ENCODE measurements at places on chromosomes 5 and 9.

- no peak for DNase-seq
These were observed 1.4 kb downstream of the PCDH1 start for GRCh38 chr5:141876628-141877355.

- DNase-seq, result no peak
These were observed 101.5 kb upstream of the BOD1 start for GRCh38 chr5:173717959-173718358.

- no peak for DNase-seq
These were observed 429.5 kb downstream of the TLE1 start for GRCh38 chr9:81259896-81260295.

GRCh38 chr5:57844410-57844809 lies 361.8 kb upstream of the ACTBL2 start:
- no peak for DNase-seq

- DNase-seq, result no peak
These were observed 13.7 kb downstream of the IL31RA start for GRCh38 chr5:55864606-55865541.

DNA sequence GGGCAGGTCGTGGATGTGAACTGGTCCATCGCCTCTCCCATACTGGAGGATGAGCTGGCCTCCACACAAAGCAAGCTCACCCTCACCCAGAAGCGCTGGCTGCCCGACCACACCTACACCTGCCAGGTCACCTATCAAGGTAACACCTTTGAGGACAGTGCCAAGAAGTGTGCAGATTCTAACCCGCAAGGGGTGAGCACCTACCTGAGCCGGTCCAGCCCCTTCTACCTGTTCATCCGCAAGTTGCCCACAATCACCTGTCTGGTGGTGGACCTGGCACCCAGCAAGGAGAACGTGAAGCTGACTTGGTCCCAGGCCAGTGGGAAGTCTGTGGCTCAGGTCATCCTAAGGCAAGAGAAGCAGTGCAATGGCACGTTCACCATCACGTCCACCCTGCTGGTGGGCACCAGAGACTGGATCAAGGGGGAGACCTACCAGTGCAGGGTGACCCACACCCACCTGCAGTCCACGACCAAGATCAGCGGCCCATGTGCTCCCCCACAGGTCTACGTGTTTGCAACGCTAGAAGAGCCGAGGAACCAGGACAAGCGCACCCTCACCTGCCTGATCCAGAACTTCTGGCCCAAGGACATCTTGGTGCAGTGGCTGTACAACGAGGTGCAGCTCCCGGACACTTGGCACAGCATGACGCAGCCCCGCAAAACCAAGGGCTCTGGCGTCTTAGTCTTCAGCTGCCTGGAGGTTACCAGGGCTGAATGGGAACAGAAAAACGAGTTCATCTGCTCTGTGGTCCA lies 71.3 kb downstream of the INSL6 start:
- no peak for DNase-seq

- DNase-seq, result no peak
These were observed 92.1 kb downstream of the DAB2IP start for GRCh38 chr9:121743441-121744001.

DNA sequence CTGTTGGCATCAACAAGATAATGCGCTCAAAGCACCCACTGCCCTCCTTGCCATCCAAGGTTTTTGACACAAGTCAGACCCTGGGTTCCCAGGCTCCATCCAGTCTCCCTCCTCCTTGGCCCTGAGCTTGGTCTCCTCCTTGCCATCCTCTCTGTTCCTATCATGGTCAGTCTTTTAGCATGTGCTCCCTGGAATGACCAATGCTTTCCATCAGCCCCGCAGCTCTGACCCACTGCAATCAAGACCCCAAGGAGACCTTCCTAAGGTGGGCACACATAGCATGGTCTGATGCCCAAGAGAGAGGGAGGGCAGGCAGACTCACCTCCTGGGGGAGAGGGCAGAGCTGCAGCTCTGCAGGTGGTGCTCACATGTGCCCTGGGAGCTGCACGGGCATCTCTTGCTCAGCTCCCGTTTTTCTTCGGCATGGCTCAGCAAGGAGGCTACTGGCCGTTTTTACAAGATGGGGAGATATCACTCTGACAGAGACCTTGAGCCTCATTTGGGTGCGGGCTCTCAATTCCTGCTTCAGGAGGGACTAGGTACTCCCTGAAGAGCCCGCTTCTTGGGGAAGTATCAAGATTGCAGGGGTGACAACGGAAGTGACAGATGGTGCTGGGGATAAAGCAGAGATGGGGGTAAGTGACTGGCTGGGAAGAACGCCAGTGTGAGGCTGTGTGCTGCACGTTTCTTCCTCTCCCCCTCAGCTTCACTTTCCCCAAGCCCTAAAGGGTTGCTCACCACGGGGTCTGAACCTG lies 3.3 kb downstream of the SEPTIN8 start:
- DNase-seq, result no peak

DNA sequence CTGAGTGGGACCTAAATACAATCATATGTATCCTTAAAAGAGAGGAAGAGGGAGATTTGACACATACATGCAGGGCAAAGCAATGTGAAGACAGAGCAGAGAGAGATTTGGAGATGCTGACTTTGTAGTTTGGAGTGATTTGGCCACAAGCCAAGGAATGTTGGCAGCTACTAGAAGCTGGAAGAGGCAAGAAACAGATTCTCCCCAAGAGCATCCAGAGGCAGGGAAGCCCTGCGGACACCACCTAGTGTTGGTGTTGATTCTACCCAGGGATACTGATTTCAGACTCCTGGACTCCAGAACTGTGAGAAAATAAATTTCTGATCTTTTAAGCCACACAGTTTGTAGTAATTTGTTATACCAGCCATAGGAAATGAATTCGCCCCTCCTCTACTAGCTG lies 64.9 kb upstream of the OSMR start:
- DNase-seq, result no peak

GRCh38 chr5:39419796-39420195 lies 5.0 kb downstream of the DAB2 start:
- no peak for DNase-seq

DNA sequence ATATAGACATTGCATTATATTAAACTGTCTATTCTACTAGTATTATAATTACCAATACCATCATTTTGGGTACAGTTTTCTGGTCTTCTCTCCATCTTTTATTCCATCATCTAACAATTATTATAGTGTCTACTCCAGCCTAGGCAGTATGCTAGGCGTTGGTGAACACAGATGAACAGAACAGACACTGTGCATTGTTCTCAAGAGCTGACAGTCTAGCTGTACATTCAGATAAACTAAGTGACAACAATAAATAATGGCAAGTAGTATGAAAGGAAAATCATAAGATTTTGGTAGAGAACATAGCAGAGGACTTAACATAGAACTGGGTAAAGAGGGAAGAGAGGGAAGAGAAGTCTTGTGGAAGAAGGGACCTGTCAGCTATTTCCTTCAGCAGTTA lies 12.5 kb upstream of the SGCD start:
- DNase-seq, result no peak

DNA sequence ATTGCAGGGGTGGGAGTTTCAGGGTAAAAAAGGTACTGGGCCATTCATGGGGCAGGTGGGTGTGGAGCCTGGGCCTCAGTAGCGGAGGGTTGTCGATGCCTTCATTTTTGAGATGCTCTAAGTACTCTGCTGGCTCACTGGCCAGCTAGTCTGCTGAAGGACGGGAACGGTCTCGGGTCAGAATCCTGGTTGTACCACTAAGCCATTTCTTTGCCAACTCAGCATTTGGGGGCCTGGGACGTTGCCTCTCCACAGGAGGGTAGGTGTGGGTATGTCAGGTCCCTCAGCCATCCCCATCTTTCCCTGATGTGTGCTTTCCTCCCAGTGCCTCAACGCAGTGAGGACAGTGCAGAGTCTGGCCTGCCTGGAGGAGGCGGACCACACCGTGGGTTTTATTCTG lies 25.1 kb downstream of the SH3GLB2 start:
- no peak for DNase-seq

DNA sequence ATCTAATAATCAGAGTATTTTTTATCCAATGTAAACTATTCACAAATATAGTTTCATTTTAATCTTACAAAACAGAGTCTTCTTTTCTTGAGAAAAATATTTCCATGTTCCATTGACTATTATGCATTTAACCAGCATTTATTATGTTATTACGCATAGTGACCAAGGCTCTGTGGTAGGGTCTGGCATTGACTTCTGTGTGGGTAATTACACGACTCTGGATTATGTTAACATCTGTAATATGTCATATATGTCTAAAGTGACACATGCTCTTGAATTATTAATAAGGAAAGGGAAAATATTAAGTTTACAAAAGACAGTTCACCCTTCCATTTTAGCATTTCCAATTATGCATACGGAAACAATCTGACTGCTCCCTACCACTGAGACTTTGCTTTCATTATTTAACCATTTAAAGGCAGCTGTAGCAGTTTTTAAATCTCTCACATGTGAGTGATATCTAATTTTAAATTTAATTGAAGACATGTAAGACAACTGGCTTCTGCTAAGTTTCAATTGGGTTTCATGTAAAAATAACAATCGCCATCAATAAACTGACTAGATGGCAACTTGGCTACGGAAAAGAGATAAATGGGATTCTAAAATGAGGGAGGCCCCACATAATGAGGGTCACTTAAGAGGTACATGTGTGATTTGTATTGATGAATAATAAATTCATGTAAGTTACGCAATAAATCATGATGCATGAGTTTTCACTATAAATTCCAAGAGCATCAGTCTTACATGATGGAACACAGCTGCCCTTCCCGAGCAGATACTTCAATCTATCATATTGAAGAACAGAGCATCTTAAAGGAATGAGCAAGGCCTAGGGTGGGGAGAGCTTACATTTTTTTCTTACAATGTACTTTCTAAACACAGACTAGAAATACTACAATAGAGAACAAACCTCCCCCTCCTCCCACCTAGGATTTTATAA lies 1056.8 kb downstream of the MAT2B start:
- DNase-seq, result no peak

- no peak for DNase-seq
These were observed 169.6 kb downstream of the RORB start for GRCh38 chr9:74666625-74667316.

DNA sequence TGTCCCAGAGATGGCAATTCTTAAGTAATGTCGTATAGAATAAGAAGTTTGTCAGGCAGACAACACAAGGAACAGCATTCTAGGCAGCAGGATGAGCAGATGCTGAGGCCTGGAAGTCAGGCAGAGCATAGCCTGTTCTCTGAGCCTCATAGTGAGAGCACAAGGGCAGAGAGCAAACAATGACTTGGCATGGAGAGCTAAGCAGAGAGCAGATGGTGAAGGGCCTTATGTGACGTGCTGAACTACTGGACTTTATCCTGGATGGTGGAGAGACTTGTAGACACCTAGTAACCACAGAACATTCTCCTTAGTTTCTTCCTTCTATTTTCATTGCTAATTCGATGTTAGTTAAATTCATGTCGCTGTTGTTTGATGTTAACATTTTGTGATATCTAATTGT lies 60.1 kb downstream of the KCTD16 start:
- no peak for DNase-seq

DNA sequence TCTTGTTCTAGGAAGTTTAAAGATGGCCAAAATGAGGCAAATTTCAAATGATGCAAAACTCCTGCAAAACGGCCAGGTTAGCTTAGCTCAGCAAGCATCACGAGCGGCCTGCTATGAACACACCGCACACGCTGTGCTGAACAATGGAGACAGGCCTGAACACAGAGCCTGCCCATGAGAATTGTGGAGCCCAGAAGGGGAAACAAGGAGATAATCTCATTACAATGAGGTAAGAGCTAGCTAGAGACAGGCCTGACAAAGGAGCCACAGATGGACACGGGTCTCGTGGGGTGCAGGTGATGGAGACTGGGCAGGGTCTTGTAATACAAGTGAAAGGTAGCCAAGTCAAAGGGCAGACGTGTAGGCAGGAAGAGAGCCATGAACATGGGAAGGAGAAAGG lies 50.2 kb downstream of the PSMB7 start:
- DNase-seq, result no peak

- no peak for DNase-seq
These were observed 595.0 kb upstream of the ZNF608 start for GRCh38 chr5:125341436-125341835.

- no peak for DNase-seq
These were observed 10.9 kb downstream of the LHX2 start for GRCh38 chr9:124022201-124023121.

DNA sequence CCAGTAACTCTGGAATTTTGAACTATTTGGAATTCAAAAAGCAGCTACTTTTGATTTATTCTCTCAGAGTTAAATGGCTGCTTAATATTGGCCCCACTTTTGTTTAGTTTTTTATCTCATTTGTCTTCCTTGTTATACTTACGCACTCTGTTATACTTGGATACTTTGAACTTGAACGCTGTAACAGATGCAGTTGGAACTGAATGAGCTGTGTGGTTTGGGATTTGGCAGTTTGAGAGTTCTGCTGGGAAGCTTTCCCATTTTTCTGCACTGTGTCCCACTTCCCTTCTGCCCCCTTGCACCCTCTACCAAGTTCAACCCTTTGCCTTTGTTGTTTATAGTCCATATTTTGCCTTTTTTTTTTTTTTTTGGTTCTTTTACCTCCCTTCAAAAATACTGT lies 3.8 kb downstream of the RHOBTB3 start:
- DNase-seq, result no peak

DNA sequence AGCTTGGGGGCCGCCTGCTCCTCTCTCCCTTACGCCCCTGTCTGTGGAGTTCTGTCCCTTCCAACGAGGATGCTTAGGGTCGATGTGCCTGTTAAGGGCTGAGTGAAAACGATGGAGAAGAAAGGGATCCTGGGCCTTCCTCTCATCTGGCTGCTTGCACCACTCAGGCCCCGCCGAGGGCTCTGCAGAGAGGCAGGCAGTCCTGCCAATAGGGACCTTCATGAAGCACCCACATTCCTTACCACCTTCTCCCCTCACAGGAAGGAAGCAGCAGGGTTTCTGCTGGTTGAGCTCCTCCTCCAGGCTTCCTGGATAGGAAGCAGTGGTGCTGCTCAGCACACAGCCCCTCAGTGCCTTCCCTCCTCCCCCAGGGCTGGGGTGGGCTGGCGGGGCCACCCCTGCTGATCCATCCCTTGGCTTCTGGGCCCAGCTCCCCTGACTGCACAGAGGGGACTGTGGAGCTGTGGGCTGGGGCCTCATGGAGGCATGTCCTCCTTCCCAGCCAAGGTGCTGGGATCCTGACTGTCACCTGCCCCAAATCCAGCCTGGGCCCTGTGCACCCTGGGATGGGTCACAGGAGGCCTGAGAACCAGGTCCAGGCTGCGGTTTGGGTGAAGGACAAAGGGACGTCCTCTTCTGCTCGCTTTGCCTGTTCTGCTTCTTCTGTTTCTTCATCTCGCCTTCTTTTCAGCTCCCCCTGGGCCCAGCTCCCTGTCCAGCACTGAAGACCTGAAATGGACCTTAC lies 50.5 kb downstream of the AHRR start:
- no peak for DNase-seq

GRCh38 chr5:37751227-37751626 lies 88.6 kb downstream of the GDNF start:
- DNase-seq, result no peak

- DNase-seq, result no peak
These were observed 391.2 kb upstream of the NUDT12 start for GRCh38 chr5:103953601-103954382.

DNA sequence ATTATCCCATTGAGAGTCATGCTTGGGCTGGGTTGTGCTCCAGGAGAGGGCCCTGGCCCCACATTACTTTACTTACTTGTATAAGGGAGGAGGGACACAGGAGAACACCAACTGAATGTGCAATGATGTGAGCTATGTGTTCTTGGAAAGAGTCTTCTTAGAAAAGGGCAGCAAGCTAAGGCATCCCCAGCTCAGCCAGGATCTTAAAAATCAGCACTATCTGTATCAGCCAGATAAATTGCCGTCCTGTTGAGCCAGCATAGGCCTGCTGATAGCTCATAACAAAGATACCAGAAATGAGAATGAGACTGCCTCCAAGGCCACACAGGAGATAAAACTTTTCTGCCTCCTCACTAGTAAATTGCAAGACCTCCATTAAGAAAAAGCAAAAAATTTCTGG lies 357.5 kb downstream of the CAAP1 start:
- DNase-seq, result no peak
